ENCODE measurements at places on chromosomes 4 and X. TPM values are rescaled to one million over a fixed set of nuclear protein-coding genes. Genes with fewer than 3 reads are reported as not detected.
A peak's percentile ranks its signal among the peaks of the same experiment; 100 is the strongest.

DNA sequence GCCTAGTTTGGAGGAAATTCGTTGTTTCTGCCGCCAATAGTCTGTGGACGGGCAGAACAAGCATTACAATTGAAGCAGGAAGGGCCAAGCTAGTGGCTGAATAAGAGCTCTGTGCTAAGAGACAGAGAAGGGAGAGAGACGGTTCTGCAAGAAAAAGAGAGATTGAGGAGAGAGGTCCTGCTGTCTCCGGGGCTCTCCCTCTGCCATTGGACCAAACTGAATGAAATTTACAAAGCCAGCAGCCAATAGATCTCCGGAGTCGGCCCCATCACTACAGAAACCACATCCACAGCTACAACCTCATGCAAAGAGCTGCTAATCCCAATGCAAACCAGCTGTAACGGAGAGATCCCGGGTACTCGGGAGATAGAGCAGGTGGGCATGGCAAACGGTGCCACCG lies at the start of gene NLGN4X:
NLGN4X (minus strand) TSS at position 148 of the 400 bp plus-strand sequence. CDS start 77,401 bp downstream, outside the sequence.
- no peak for DNase-seq

DNA sequence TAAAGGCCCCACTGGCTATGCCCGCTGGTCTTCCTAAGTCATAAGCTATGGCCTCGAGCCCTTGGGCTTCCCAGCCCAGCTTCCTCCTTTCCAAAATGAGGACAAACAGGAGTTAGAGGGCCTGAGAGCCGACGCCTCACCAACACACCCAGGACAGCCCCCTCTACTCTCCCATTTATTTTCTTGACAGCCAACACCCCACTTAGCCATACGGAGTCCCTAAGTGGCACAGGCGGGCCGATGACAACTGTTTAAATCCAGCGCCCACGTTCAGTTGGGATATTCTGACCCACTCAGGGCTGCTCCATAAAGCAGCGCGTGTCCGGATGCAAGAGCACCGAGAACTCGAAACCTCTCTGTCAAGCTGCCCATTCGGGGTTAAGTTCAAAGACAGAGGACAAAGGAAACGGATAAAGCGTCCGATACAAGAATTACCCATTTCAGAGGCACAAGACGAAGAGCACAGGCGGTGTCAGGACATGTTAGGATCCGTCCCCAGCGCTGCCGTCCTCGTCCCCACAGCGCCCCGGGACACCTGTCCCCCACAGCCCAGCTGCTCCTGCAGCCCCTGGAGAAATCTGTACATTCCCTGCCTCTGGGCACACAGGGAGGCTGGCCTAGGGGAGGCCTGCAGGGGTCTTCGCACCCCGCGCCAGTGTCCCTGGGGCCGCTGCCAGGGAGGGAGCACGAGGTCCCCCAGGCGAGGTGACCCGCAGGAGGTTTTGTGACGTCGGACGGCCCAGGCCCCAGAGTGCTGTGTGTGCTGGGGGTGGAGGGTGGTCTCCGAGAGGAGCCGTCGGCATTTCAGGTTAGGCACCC lies 1.2 kb downstream of the PRKX start:
- peak; percentile 19 for DNase-seq

DNA sequence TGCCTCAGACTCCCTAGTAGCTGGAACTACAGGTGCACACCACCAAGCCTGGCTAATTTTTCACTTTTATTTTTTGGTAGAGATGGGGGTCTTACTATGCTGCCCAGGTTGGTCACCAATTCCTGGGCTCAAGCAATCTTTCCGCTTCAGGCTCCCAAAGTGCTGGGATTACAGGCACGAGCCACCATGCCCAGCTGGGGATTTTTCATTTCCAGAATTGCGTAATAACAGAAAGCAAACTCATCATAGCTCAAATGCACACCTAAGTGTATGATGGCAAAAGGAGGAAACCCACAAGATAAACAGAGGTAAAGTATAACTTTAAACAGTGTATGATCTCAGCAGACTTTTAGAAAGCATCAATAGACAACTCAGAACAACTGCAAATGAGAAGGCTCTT lies 56.2 kb downstream of the TEX11 start:
- no peak for DNase-seq

Gene ATP11C
- 25.7 TPM for total RNA-seq

Data from OCI-LY7 (cell line).